ENCODE measurements at places on chromosomes 3 and 15.

DNA sequence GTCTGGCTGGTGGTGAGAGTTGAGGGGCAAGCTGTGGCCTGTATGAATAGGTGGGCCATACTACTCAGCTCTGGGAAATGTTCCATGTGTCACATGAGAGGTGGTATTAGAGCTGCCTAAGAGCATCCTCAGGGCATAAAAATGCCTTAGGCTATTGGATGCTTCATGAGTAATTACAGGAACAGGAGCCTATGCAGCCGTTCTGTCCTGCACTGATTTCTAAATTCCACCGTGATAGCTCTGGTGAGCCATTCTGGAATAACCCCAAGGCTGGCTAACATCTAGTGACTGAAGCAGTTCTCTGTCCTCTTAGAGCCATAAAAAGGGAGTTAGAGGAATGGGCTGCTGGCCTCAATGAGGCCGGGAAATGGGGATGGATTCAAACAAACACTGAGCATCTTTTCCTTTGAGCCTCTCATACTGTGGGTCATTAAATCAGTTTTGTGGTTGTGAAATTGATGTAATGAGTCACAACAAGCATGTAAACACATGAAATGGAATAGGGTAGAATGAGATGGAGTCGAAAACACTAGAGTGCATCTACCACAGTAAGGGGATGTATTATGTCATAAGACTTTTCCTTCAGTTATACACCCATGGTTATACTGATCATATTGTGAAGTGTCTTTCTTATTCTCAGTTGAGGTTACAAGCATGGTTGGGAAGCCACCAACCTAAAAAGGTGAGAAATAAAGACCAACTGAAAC is 41.0 kb downstream of the DGKG start:
- DNase-seq = no peak

DNA sequence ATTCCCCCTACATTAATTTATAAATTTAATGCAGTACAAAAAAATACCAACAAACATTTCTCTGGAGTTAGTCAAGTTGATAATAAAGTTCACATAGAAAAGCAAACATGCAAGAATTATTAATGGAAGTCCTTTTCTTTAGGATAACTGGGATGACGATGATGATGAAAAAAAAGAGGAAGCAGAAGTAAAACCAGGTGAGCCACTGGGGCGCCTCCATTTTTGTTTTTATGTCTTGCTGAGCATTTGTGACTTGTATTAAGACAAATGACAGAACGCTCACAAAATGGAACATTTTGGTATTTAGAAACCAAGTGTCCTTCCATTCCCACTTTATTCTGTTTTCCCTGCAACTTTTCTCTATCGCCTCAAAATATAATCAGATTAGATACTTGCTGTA is 13.8 kb downstream of the EIF3J start:
- DNase-seq = no peak

- no peak for DNase-seq
Observed at GRCh38 chr3:143793971-143794370, 54.3 kb downstream of the SLC9A9 start.

DNA sequence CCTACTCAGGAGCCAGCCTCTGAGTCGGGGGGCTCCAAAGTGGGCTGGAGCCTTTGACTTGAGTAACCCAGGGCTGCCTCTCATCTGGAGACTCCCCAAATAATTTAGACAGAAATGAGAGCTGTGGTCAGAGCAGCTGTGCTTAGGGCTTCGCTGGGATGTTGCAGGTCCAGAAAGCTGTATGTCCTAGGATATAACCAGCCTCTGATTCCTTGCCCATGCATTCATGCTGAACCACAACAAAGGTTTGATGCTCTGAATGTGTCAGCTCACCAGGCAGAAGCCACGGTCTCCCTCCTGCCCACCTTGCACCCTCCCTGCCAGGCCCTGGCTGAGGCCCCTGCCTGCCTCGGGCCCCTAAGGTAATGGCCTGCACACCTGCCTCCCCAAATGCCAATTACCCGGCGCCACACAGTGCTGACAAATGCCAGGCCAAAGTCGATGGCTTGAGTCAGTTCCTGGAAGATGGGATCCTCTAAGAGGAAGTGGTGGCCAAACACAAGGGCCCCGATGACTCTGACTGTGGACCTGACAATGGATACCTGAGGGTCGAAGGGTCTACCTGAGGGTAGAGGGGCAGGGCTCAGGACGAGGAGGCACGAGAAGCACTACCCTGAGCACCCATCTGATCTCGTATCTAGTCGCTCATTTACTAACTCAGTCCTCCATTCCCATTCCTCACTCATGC is 21.7 kb upstream of the PARL start:
- DNase-seq = no peak

GRCh38 chr3:42473083-42473932 is 29.1 kb upstream of the VIPR1 start:
- DNase-seq = no peak

DNA sequence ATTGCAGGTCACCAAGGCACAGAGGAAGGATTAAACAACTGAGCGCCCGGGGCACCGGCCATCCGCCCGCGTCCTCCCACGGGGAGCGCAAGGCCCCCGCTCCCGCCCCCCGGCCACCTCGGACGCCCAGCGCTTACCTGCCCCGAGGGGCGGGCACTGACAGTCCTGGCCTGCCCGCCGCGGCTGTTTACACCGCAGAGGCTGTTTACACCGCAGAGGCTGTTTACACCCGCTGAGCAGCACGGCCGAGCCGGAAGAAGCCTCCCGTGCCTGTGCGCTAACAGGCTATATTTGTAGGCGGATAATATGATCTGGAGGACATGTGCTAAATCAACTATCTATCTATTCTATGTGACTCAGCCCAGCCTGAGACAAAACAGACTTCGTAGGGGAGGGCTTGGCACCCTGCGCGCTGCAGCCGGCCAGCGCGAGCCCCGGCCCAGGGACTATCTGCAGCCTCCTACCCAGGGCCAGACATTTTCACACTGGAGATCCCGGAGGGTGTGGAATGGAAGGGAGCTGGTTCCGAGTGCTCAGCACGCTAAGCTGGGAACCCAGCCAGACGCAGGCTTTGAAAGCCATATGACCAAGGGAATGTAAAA is at the start of gene LRRC2:
Gene LRRC2, minus strand, starts transcription at position 263 of the 602 bp plus-strand sequence. CDS start 14,711 bp downstream, outside the sequence.
- DNase-seq = no peak

DNA sequence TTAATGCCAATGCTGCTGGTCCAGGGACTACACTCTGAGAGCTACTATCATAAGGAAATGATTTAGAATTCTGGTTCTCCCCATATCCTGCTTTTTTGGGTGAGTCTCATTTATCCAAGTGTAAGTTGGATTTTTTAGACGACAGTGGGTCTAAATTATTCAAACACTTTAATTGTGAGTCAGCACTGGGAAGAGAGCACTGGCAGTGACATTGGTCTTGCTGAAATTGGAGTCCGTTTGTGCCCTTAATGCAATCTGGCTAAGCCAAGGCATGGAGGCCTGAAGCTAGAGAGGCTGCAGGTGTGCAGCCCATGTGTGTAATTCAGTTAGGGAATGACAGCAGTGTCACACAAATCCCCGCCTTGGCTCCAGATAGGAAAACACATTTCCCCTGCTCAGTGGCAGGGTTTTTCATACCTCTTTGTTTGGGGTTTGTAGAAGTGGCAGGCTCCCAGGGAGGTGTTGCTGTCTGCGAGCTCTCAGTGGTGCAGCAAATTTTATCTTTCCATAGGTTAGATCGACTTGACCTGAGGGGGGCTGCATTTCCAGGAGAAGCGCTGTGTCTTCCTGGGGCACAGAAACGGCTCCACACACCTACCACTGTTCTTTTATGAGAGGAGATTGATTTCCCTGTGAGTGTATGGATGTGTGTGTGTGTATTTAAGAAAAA is 197.7 kb downstream of the CD47 start:
- DNase-seq = no peak

GRCh38 chr3:161500068-161500796 is 3.6 kb downstream of the OTOL1 start:
- no peak for DNase-seq
